ENCODE measurements at places on chromosomes 1 and 21.

GRCh38 chr1:61808968-61809367 is 66.7 kb downstream of the PATJ start:
- no peak for DNase-seq

- DNase-seq = no peak
Observed at GRCh38 chr1:97412166-97412565, 508.7 kb downstream of the DPYD start.

DNA sequence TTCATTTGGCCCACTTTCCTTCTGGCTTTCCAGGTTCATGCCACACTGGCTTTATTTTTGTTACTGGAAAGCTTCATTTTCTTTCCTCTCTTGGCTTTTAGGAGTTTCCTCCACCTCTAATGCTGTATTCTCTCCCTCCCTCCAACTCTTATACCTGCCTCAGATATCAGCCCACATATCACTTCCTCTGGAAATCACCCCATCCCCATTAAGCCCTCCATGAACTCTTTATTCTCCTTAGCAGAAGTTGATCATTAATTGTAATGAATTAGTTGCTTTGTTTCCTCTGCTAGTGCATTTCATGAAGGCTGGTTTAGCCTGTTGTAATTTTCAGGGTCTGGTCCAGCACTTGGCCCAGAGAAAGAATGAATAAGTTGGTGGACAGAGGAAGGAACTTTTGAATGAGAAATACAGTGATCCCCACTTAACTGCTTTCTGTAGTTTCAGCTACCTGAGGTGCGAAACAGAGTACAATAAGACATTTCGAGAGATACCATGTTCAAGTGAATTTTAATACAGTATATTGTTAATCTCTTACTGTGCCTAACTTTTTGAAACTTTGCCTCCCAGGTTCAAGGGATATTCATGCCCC is 1.7 kb downstream of the SOAT1 start:
- no peak for DNase-seq

- DNase-seq = no peak
Observed at GRCh38 chr1:246404078-246404477, 103.0 kb downstream of the SMYD3 start.

GRCh38 chr1:87329526-87330056 is 911 bp downstream of the LMO4 start:
- no peak for DNase-seq

All from esophagus squamous epithelium (tissue), 5 donors.